ENCODE measurements at places on chromosomes 5 and 9.

GRCh38 chr5:172410160-172410559 is 44.2 kb downstream of the SH3PXD2B start:
- DNase-seq = peak; percentile 51

DNA sequence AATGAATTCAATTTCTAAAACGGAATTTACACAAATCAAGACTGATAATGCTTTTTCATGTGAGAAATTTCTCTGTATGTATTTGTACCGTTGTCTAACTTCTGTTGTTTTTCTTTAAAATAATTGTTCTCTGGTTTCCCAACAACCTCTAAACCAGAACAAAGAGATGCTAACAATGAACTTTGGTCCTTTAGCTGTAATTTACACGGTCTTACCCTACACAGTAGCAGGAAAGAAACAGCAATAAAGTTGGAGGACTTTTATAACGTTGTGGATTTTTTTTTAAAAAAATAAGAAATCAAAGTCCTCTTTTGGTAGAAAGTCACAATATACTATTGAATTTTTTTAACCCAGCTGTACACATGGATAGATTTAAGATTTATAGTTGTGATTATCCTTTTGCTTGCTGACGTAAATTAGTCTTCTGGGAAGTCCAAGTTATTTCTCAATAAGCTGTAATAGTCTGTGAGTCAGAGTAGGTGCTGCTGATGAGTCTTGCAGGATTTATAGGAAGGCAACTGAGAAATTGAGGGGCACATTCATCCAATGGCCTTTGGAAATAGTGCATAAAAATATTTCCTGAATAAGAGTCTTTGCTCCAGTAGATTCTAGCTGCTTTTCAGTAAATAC is 76.8 kb upstream of the PCSK1 start:
- DNase-seq = peak; percentile 91

GRCh38 chr5:31855134-31856040 is 216.5 kb downstream of the PDZD2 start:
- DNase-seq = peak; percentile 19

- peak; percentile 41 for DNase-seq
Observed at GRCh38 chr5:32170303-32171151, 3.6 kb downstream of the GOLPH3 start.

DNA sequence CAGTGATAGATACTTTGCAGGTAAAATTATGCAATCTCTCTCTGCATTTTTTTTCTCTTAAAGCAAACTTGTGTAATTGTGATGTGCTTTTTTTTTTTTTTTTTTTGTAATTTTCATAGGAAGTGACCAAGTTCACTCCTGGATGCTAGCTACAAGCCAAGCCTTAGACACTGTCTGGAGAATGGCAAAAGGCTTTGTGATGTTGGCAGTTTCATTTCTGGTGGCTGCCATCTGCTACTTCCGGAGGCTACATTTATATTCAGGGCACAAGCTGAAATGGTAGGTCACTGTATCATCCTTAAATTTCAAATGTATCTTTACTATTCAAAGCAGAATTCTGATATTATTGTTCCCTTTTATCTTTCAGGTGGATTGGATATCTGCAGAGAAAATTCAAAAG is 19.3 kb downstream of the OTULINL start:
- no peak for DNase-seq

DNA sequence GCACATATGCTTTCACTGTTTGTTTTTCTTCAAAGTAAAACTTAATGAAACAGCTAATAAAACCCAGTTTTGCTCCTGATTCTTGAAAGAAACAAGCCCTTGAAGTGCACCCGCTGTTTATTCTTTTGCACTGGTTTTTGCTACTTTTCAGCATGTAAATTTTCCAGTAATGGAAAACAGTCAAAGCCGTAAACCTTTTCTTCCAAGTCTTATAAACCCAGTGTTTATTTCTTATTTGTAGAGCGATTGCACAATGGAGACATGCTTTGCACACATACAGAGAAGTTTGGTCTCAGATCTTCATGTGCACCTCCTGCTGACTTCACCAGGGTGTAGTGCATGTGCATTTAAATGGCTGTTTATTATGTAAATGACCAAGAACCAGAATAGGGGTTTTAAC is 51.8 kb downstream of the ATG10 start:
- peak; percentile 79 for DNase-seq

DNA sequence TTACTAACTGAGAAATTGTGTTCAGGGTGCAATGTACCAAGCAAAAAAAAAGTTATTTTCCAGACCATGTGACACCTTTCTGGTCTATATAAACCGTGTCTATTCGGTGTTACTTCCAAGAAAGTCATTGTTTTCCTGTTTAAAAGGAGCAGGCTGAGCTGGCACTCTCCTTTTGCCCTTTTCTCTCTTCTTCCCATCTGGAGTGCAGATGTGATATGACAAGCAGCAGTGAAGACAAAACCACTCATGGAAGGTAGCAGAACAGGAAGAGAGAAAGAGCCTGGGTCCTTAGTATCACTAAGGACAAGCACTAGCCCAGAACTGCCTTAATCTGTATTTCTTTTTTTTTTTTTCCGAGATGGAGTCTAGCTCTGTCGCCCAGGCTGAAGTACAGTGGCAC is 25.6 kb downstream of the LYRM7 start:
- DNase-seq = no peak

DNA sequence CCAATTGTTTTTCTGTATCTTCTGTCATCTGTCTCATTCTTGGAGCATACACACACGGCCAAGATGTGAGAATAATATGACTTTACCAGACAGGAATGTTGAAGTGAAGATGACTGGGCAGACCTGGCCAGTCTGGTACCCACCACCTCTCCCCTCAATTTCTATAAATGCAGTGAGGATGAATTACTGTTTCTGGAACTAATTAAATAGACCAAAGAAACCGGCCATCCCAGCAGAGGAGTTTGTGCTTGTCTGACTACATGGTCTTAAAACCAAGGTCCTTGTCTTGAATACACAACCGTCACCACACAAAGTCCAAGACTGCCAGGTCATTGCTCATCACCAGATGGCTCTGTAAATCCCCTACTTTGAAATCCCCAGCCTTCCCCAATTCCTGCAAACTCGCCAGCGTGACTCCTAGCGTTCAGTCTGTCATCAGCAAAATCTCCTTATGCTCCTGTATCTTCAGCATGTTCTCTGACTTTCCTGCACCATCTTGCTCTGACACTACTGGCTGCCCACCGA is 147.2 kb downstream of the PDE4D start:
- DNase-seq = peak; percentile 68

DNA sequence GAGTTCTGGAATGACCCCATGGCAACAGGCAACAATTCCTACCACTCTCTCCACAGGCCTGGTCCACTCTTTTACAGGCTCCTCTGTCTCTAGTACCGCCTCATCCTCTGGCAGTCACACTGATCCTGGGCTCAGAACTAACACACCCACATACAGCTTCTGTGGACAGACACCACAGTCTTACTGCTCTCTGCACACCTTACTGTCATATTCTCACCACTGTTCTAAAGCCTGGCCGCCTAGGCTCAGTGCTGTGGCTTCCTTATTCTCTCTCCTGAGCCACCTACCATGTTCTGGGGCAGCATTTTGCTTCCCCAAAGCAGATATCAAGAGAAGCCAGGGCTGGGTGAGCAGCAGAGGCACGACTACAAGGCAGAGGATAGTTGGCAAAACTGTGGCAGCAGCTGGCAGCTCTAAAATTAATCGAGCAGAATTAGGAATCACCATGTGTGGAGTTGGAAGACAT is 14.8 kb downstream of the REEP5 start:
- DNase-seq = no peak

GRCh38 chr9:93531374-93531773 is 45.0 kb upstream of the PHF2 start:
- no peak for DNase-seq

- no peak for DNase-seq
Observed at GRCh38 chr5:160486573-160486972, 64.9 kb downstream of the PTTG1 start.

GRCh38 chr5:115402822-115403577 is 106.5 kb upstream of the CCDC112 start:
- no peak for DNase-seq

- DNase-seq = no peak
Observed at GRCh38 chr5:138649775-138650174, 74.6 kb upstream of the HSPA9 start.

DNA sequence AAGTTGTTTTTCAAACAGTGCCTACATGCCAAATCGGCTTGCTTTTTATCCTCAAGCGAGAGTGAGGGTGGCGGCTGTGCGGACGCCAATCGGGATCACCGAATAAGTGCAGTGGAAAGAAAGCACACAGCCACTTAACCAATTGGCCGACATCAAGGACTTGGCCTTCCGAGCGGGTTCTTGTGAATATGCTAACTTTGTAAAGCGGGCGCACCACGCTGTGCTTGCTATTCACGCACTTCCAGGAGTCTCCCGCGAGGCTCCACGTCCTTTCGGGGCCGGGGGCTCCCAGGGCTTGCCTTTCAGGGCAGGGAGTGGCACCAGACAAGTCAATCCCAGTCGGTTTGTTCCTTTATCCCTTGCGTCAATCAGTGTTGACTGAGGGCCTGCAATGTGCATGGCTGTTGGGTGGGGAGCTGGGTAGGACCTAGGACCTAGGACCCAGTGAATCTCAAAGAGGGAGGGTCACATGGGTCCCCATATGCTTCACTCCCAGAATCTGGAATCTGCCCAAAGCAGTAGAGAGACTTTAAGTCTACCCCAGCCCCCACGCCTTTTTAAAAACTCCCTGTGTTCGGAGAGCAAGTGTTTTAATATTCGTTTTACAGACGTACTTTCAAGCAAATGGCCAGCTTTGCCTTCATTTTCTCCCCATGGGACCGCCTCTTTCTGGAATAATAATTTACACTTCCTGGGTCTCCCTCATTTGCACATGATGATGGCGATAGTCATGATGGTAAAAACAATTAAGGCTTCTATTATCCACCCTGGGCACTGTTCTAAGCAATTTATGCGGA is 2.0 kb upstream of the GCNT4 start:
- DNase-seq = peak; percentile 35
